ENCODE measurements at places on chromosomes 6 and 20.

DNA sequence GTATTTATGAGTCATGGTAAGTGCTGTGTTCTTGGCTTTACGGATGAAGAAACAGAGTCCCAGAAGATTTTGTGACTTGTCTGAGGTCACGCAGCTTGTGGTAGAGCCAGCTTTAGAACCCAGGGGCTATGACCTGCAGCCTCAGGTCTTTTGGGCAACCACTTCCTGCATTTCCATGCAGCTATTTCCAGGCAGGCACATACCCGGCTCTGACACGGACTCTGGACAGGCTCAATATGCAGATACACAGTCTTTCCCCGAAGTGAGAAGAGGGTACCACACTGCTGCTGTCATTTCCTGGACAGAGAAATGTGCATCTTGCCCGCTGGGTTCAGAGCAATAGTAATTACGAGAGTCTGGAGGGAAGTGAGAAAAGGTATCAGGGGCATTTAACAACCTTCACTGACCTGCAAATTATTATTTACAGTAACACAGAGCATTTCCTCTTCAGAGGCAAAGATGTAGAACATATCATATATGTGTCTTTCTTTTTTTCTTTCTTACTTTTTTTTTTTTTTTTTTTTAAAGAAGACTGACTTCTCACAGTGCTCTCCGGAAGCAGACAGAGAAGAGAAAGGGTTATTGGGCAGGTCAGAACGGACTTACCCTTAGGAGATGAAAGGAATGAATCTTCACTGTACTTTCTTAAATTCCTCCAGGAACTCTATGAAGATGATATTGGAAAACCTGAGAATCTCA is 185.1 kb downstream of the CLIC5 start:
- DNase-seq: no peak

- no peak for DNase-seq
Observed at GRCh38 chr6:106446287-106446885, 85.9 kb downstream of the CRYBG1 start.

DNA sequence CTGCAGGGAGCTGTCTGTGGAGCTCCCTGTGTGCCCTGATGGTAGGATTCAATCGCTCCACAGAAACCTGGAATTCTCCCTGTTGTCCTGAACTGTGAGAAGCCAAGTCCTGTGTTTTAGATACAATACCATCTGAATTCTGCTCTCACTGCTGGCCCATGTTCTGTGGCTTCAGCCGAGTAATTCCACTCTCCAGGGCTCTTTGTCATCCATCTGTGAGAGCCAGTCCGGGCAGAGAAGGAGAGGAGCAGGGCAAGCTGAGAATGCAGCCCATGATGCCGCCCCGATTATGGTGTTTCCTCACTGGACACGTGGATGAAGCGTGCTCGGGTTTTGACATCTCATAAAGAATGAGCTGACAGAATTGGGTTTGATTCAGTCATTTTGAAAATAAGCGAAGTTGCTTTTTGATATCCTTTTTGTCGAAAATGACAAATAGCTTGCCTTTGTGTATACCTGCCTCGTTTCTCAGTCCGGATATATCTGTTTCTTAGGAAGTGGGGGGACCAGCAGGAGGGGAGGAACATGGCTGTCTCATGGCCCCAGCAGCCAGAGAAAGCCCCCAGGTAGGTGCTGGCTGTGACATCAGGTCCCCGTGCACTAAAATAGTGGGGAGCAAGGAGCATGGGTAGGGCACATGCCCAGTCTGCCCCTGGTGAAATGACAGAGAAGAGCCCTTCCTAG is 8.2 kb upstream of the CD93 start:
- DNase-seq: no peak

- DNase-seq: no peak
Observed at GRCh38 chr6:142027074-142027473, 105.7 kb upstream of the GJE1 start.

DNA sequence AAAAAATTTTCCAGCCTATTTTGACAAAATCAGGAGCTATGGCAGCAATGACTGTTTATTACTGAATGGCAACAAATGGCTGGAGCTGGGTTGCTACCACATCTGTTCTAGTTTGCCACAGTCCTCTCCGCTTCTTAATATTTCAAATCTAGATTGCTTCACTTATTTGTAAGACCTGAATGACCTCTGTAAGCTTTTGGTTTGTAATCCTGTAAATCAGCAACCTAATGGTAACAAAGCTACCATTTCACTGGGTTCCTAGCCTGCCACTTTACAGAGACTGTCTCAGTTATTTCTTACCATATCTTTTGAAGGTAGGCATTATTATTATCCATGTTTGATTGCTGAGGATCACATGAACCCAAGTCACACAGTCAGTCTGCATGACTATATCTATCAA is 15.4 kb downstream of the ZNFX1 start:
- DNase-seq: no peak

GRCh38 chr6:136956590-136957544 is 34.8 kb downstream of the SLC35D3 start:
- no peak for DNase-seq

DNA sequence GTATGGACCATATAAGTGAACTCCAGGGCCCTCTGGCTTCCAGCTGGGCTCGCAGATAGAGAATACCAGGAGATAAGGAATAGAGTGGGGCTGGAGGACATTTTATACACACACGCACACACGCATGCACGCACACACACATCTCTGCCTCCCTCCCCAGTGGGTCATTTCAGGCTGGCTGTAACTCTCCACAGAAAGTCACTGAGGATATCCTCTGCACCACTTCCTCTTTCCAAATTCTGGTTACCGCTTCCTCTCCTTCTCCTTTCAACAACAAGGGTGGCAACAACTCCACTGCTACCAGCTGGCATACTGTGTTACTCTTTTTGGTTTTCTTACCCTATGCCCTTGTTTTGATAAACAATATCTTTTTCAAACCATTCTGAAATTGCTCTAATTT is 280.2 kb downstream of the COL12A1 start:
- no peak for DNase-seq

DNA sequence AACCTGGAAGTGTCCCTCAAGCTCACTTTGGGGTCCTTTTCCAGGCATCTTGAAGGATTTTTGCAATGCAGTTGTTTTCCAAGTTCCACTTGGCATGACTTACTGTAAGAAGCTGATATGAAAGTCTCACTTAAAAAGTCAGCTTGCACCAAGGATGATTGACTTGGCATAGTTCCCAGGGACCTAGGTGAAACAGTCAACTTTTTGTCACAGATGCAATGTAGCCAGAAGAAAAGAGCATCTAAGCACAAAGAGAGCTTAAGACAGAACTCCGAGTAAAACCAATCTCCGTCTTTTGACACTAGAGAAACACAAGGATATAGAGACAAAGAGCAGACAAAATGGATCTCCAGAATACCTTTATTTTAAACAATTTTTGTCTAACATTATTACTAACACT is 2.6 kb upstream of the ZSCAN12 start:
- no peak for DNase-seq

- no peak for DNase-seq
Observed at GRCh38 chr6:109008537-109009235, 86.0 kb downstream of the SESN1 start.

DNA sequence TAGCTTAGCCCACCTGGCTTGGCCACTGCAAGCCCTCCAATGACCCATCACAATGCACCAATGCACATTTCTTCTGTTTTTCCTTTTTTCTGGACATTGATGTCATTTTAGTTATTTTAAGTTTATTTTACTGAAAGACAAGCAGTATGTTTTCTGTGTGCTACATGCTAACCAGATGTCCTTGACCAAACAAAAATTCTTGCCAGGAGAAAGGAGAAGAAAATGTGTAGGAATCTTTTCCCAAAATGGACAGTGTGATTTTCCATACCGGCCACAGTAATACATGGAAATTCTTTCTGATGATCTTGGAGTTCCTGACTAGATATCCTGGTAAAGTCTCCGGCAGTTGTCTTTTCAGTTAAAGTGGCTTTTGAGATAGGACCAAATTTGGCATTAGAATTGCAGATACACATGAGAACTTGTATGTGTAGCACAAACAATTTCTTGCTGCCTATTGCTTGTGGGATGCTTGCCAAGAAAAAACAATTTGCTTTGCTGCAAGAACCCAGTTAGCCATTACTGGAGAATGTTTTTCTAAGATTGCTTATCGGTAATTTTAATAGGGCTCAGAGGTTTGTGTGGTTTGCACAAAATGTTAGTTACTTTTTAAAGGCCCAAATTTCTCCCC is 696.5 kb upstream of the CITED2 start:
- no peak for DNase-seq

DNA sequence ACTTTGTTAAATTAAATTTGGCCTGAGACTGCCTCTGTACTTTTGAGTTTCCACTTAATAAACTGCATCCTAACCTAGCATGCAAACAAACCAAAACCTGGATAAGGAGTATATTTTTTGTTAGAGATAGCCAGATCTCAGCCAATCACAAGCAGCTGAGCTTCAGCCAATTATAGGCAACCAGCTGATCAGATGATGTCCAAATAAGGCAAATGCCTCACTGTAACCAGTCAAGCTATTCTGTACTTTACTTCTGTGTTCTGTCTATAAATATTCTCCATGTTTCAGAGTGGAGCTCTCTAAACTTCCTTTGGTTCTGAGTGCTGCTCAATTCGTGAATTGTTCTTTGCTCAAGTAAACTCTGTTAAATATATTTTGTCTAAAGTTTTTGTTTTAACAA is 194.6 kb upstream of the RGS17 start:
- no peak for DNase-seq

DNA sequence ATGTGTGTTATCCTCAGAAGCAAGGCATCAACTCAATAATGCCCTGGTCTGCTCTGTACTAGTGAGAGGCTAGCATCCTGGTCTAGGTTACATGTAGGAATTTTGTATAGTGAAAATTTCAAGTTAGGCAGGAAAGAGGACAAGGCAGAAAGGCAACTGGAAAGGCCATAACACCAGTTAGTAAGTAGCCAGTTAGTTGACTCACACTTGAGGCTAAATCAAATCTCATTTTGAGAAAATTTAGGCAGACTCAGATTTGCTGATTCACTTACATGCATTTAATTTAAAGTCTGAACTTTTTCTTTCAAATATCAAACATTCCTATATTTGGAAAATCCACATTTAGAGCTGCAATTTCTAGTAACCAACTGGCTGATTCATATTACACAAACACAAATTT is 184.5 kb upstream of the TCF21 start:
- no peak for DNase-seq

DNA sequence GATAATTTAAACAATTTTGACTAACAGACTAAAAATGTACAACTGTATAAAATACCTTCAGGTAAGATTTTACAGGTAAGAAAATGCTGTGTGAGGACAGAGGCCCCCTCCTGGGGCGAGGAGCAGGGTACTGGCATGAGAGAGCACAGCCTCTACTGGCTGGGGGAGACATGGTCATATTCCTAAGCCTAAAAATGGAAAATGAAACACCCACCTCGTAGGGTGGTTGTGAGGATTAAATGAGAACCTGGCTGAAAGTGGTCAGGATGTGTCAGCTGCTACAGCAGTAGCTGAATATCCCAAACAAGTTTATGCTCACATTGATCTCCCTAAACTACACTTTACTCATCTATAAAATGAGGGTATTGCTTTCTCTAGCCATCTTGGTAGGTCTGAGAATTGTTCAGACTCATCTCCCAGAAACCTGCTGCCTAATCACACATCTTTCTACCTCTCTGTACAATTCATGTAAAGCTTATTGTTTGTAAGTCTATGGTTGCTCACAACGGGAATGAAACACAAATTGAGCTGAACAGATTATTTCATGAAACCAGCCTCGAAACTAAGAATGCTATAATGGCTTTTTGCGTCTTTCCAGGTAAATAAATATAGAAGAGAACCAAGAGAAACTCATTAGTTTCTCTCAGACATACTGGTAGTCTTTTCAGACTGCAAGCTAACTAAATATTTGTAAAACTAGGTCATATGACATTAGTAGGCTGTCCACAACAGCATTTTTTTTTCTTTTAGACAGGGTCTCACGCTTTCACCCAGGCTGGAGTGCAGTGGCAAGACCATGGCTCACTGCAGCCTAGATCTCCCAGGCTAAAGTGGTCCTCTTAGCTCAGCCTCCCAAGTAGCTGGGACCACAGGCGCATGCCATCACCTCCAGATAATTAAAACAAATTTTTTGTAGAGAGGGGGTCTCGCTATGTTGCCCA is 69.6 kb downstream of the POPDC3 start:
- no peak for DNase-seq

DNA sequence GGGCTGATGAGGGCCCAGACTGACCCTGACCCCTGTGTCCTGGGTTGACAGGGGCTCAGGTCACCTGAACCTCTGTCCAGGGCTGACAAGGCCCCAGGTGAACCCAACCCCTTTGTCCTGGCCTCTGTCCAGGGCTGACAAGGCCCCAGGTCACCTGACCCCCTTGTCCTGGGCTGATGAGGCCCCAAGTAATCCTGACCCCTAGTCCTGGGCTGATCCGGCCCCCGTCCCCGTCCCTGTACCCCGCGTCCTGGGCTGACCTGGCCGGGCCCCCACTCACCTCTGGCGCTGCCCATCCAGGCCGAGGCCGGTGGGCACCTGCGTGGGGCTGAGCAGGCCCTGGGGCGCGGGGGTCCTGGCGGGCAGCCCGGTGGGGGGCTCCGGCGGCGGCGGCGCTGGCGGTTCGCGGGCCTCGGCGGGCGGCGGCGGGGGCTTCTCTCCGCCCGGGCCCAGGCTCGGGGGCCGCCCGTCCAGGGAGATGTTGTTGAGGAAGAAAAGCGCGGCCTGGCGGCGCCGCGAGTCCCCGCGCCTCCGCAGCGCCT is 379 bp downstream of the CABLES2 start:
- DNase-seq: no peak

DNA sequence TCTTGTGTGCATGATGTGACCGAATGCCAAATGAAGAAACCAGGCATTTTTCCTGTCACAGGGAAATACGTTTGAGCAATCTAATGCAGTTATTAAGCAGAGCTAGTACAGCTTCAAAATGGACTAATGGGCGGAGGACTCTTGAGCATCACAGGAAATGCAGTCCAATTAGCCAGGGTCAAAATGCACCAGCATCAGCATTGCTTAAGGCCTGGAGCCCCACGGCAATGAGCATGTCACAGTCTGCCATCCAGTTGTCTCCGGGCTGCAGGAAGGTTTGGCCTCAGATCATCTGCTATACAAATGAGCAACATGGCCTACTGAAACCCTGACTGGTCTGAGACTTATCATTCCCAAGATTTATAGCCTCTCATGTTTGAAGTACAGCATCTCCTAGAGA is 652.1 kb upstream of the SLC35B3 start:
- no peak for DNase-seq

DNA sequence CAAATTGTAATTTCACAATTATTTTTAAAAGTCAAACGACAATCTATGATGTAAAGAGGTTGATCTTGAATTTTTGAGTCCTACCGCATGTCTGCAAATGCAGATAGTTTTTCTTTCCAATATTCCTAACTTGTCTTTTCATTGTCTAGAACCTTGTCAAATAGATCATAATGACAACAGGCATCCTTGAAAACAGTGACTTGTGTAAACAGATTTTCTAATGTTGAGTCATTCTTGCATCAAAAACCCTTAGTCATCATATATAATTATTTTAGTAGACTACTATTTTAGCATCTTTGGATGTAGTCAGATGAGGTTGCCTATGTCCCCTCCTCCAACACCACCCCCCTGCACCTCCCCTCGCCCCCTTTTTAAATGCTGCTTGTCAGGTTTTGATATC is 43.8 kb downstream of the BMP6 start:
- DNase-seq: no peak

- no peak for DNase-seq
Observed at GRCh38 chr6:140175486-140175885, 801.0 kb upstream of the CITED2 start.

Data from stimulated activated CD8-positive, alpha-beta memory T cell treated with anti-CD3 and anti-CD28 coated beads, Interleukin-15, amount 100 ng/mL, for 1 hour (primary cell).